CD8-positive, alpha-beta memory T cell (primary cell): ENCODE measurements at places on chromosomes 16 and 17. TPM values are rescaled to one million over a fixed set of nuclear protein-coding genes. Genes with fewer than 3 reads are reported as not detected.

TIGD7 gene
- 5.1 TPM for total RNA-seq

DNA sequence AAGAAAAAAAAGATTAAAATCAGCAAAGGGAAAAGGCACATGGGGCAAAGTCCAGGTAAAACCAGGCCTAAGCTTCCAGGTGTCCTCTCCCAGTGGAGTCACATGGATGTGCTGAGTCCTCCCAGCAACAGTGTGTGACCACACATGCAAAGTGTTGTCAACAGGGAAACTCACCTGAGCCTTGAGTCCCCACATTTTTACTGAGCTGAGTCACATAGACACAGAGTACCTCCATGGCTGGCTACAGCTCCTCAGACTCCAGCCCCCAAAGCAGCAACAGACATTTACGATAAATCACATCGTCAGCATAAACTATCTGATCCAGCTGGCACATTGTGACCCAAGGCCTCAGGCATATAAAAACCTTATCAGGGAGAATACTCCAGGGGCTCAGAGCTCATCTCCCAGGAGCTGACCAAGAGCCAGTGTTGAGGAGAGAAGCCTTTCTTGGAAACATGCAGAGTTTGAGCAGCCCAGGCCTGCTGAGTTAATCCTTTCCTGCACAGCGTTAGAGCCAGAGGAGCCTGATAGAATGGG is 20.5 kb downstream of the ERCC4 start:
- H3K4me1 ChIP-seq, result no peaks in the 10 kb centered on the region
- H3K27me3 ChIP-seq, result no peaks in the 10 kb centered on the region
- no peak overlapping the region for H3K4me3 ChIP-seq

- H3K4me3 ChIP-seq, result no peak overlapping the region
- H3K27ac ChIP-seq, result no peak overlapping the region
- H3K4me1 ChIP-seq, result no peaks in the 10 kb centered on the region
- no peaks in the 10 kb centered on the region for H3K27me3 ChIP-seq
- DNase-seq, result no peak
- no peaks in the 10 kb centered on the region for H3K36me3 ChIP-seq
These were observed 251.9 kb upstream of the AXIN2 start for GRCh38 chr17:65813306-65813705.

SLC38A10 gene
- 49.0 TPM for total RNA-seq

- DNase-seq, result no peak
- no peak overlapping the region for H3K27ac ChIP-seq
- no peak overlapping the region for H3K4me3 ChIP-seq
- H3K4me1 ChIP-seq, result no peaks in the 10 kb centered on the region
These were observed 31.1 kb upstream of the COX10 start for GRCh38 chr17:14038206-14038605.

DNA sequence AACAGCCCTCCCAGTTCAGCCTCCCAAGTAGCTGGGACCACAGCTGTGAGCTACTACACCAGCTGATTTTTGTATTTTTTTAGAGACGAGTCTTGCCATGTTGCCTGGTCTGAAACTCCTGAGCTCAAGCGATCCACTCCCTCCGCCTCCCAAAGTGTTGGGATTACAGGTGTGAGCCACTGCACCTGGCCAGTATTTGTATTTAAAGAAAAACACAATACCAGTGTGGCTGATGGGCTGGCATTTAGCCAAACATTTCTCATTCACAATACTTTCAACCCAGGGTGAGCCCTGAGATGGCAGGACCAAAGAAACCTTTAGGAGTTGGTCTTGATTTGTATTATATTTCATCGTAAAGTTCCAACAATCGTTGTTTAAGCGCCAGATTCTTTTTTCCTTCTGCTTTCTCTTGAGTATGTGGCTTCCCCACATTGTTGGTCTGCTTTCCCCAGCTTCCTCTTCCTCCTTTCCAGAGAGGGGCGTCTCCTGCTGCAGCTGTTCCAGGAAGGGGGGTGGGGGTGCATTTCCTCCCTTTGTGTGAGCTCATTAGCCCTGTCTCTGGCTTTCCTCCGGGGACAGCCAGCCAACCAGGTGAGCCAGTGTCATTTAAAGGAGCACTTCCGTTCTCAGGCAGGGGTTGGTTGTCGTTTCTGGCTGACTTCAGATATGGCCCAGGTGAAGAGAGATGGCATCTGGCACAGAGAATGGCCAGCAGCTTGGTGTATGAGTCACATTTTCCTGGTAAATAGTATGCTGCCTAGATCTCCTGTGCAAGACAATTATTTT is 79.9 kb downstream of the GPRC5B start:
- no peak for DNase-seq
- H3K4me1 ChIP-seq, result peaks cover 14% of the 10 kb centered on the region
- no peak overlapping the region for H3K27ac ChIP-seq
- peak overlapping the region; percentile 23 for H3K4me3 ChIP-seq
- H3K36me3 ChIP-seq, result no peaks in the 10 kb centered on the region

DNA sequence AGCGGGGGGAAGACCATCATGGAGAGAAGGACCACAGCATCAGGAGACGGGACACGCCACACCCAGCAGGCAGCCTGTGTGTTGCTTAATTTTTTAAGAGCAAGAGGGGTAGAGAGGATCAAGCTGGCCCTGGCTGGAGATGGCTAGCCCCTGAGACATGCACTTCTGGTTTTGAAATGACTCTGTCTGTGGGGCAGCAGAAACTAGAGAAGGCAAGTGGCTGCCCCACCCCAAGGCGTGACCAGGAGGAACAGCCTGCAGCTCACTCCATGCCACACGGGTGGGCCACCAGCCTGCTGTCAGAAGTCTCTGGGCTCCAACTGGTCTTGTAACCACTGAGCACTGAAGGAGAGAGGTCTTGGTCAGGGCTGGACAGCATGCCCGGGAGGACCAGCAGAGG is 75.5 kb downstream of the SOCS1 start:
- no peaks in the 10 kb centered on the region for H3K27me3 ChIP-seq
- H3K4me1 ChIP-seq, result no peaks in the 10 kb centered on the region
- H3K27ac ChIP-seq, result no peak overlapping the region

DNA sequence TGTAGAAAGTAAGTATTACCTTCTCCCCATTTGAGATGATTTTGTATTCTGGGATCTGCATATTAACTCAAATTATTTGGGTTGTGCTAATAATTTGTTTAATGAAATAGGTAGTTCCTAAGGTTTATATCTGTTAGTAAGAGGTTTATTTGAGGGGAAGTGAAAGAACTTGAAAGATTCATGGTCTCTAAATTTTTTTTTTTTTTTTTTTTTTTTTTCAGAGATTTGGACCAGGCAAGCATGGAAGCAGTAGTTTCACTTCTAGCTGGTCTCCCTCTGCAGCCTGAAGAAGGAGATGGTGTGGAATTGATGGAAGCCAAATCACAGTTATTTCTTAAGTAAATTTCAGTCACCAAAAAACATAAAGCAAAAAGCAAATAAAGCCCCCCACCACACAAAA is 65.2 kb downstream of the OMG start:
- H3K4me1 ChIP-seq, result no peaks in the 10 kb centered on the region
- H3K27ac ChIP-seq, result no peak overlapping the region
- no peak for DNase-seq
- H3K36me3 ChIP-seq, result no peaks in the 10 kb centered on the region
- no peak overlapping the region for H3K4me3 ChIP-seq

DNA sequence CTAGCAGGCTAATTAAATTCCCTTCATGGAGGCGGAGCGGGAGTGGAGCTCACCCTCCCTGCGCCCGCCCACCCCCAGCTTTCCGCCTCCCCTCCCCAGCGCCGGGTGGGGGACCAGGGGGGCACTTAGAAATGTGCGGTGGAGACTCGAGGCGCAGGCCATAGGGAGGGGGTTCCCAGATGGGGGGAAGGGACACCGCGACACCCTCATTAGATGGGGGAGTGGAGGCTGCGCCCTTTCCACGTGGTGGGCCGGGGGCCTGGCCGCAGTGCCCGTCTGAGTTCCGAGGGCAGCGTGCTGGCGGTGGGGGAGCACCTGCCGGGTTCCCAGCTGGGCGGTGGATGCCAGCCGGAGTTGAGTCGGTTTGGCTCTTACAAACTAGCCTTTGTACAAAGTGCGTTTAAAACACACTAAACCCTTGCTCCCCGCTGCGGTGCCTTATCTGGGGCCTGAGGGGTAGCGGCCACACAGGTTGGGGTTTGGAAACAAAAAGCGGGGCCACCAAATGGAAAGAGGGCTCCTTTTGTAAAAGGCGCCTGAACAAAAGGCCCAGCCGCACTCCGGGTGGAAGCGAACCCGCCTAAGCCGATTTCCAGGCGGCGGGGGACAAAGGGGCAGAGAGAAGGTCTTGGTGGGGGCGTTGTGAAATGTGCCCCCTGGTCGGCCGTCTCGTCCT is 1.4 kb downstream of the GSE1 start:
- no peaks in the 10 kb centered on the region for H3K27me3 ChIP-seq
- no peak for DNase-seq
- peaks cover 49% of the 10 kb centered on the region for H3K4me1 ChIP-seq
- H3K36me3 ChIP-seq, result no peaks in the 10 kb centered on the region

- H3K27ac ChIP-seq, result no peak overlapping the region
- no peaks in the 10 kb centered on the region for H3K36me3 ChIP-seq
- H3K4me3 ChIP-seq, result no peak overlapping the region
- peaks cover 31% of the 10 kb centered on the region for H3K4me1 ChIP-seq
- H3K27me3 ChIP-seq, result no peaks in the 10 kb centered on the region
These were observed 166.2 kb downstream of the XYLT1 start for GRCh38 chr16:17304491-17305119.

- no peak overlapping the region for H3K4me3 ChIP-seq
- no peaks in the 10 kb centered on the region for H3K36me3 ChIP-seq
- no peak overlapping the region for H3K27ac ChIP-seq
- no peaks in the 10 kb centered on the region for H3K27me3 ChIP-seq
- H3K4me1 ChIP-seq, result no peaks in the 10 kb centered on the region
- no peak for DNase-seq
These were observed 238.7 kb upstream of the ELAC2 start for GRCh38 chr17:13256545-13256944.

DNA sequence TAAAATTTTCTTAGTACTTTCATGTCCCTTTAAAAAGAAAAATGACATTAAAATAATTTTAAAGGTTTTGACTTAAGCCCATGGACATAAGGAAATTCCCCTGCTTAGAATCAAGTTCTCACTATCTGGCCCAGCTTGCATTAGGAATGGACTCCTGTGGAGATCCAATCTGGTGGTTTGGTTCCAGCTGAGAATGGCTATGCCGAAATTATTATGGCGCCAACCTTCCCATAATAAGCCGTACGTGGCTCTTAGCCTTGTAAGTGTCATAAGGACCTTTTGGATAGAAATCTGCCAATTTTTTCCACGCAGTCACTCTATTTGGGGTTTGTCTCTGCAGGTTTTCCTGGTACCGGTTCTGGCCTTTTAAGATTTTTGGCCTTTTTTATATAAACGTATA is 262.1 kb upstream of the MAF start:
- H3K4me1 ChIP-seq, result no peaks in the 10 kb centered on the region
- no peak overlapping the region for H3K4me3 ChIP-seq
- no peaks in the 10 kb centered on the region for H3K36me3 ChIP-seq

- H3K36me3 ChIP-seq, result no peaks in the 10 kb centered on the region
- H3K27ac ChIP-seq, result no peak overlapping the region
- H3K4me1 ChIP-seq, result no peaks in the 10 kb centered on the region
- no peak for DNase-seq
- H3K27me3 ChIP-seq, result no peaks in the 10 kb centered on the region
- no peak overlapping the region for H3K4me3 ChIP-seq
These were observed 426.0 kb upstream of the CDH11 start for GRCh38 chr16:65547772-65548446.

GRCh38 chr16:30534368-30535105 is at the start of gene ZNF747:
Gene ZNF747 (minus strand): TSS chr16:30534858. CDS start chr16:30534679, 179 bp downstream.
- peaks cover 2% of the 10 kb centered on the region for H3K36me3 ChIP-seq
- peak within 1 kb of the TSS; percentile 91 for H3K27ac ChIP-seq
- peak within 1 kb of the TSS; percentile 98 for H3K4me3 ChIP-seq
- H3K4me1 ChIP-seq, result peaks cover 20% of the 10 kb centered on the region
- H3K27me3 ChIP-seq, result no peaks in the 10 kb centered on the region

DNA sequence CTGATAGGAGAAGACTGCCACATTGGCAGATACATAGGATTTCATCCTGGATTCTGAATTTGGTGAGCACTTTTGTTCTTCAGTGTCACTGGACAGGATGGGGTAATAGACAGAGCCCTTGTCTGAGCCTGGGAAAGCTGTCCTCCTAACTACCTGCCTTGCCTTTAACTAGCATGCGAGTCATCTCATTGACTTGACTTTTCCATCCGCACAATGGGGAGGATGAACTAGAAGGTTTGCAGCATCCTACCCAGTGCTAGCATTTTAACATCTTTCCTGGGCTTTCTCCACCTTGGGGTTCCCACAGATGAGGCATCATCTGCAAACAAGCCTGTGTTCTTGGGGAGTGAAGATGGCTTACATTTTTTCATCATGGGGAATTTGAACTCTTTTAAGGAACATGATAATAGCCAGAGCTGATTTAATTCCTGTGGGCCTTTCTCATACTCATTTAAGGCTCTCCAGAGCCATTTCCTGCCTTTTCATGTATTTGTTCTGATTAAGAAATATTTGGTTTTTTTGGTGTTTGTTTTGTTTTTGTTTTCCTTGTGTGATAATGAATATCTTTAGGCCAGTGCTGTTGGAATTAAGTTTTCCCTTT is 139.5 kb downstream of the MSI2 start:
- no peak overlapping the region for H3K4me3 ChIP-seq
- no peak for DNase-seq
- no peaks in the 10 kb centered on the region for H3K36me3 ChIP-seq
- H3K27me3 ChIP-seq, result no peaks in the 10 kb centered on the region
- no peaks in the 10 kb centered on the region for H3K4me1 ChIP-seq
- no peak overlapping the region for H3K27ac ChIP-seq

- H3K4me1 ChIP-seq, result no peaks in the 10 kb centered on the region
- DNase-seq, result no peak
- no peak overlapping the region for H3K27ac ChIP-seq
- H3K4me3 ChIP-seq, result no peak overlapping the region
- H3K36me3 ChIP-seq, result no peaks in the 10 kb centered on the region
These were observed 12.5 kb upstream of the C1QTNF8 start for GRCh38 chr16:1108299-1109252.

TPSB2 gene
- total RNA-seq, result not detected

GRCh38 chr16:55469821-55470532 is 9.0 kb upstream of the MMP2 start:
- no peaks in the 10 kb centered on the region for H3K4me1 ChIP-seq
- no peak overlapping the region for H3K4me3 ChIP-seq

DNA sequence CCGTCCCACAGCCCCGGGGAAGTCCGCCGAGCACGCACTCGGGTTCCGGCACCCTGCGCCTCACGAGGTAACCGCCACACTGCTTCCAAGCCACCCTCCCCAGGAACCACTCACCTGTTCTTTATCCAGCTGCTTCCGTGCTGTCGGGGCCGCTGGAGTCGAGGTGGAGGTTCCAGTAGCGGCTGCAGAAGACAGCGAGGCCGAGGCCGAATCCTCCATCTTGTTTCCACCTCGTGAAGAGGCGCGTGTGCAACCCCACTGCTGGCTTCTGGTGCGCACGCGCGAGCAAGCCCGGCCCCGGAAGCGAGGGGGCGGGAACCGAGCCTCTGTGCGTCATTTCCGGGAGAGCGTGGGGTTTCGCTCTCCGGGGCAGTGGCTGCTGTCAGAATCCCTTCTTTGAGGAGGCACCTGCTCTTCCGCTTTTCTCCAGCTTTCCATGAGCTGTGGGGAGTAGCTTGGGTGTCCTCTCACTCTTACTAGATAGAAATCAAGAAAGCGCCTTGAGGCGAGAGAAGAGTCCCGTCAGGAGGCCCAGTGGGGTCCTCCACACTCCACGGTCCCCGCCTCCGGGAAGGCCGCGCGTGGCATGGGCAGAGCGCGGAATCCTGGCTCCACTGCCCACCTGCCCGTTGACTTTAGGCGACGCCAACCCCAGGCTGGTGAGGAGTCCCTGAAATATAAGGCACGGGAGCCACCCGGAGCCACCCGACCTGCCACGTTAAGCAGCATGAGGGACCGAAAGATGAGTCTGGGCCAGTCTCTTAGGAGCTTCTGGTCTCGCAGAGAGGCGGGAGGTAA is at the start of gene RSL1D1:
RSL1D1 (minus strand) TSS at position 249 of the 798 bp plus-strand sequence; CDS start at position 219, 30 bp downstream.
- no peaks in the 10 kb centered on the region for H3K27me3 ChIP-seq
- peaks cover 49% of the 10 kb centered on the region for H3K4me1 ChIP-seq
- H3K4me3 ChIP-seq, result peak within 1 kb of the TSS; percentile 95
- DNase-seq, result peak; percentile 87
- H3K27ac ChIP-seq, result peak within 1 kb of the TSS; percentile 87

HSF5 gene
- 5.5 TPM for total RNA-seq
